Mesangial cell (primary cell): ENCODE measurements at places on chromosomes 11 and 22. TPM values are rescaled to one million over a fixed set of nuclear protein-coding genes. Genes with fewer than 3 reads are reported as not detected.

Gene KCTD14
- total RNA-seq: 8.5 and 8.6 TPM in 2 replicates

Gene SLC17A6
- total RNA-seq: not detected in 2 replicates

Gene MRGPRX1
- not detected in 2 replicates for total RNA-seq

Gene NLRP10
- total RNA-seq: under 0.01 TPM in 1 of 2 replicates, not detected in the other

Gene SLC22A8
- total RNA-seq: not detected in 2 replicates

Gene CATSPER1
- 0.33 and 1.0 TPM in 2 replicates for total RNA-seq

Gene BACE1-AS
- total RNA-seq: 3.1 and 4.8 TPM in 2 replicates

Gene THY1
- total RNA-seq: 144 and 380 TPM in 2 replicates

Gene CD6
- total RNA-seq: 0.25 and 0.33 TPM in 2 replicates

Gene TEX12
- 0.25 TPM in 1 of 2 replicates, not detected in the other for total RNA-seq

Gene IRAG1
- total RNA-seq: 0.33 and 6.0 TPM in 2 replicates

Gene SYT8
- 2.0 TPM in 1 of 2 replicates, not detected in the other for total RNA-seq

Gene OR5P2
- not detected in 2 replicates for total RNA-seq

Gene PGGHG
- 6.5 and 14.6 TPM in 2 replicates for total RNA-seq

Gene RAG1
- total RNA-seq: 1.3 TPM in 2 replicates

Gene FREY1
- 2.7 TPM in 1 of 2 replicates, not detected in the other for total RNA-seq

Gene MS4A4E
- total RNA-seq: not detected in 2 replicates

Gene UCP3
- 0.16 and 0.51 TPM in 2 replicates for total RNA-seq

Gene RTN4RL2
- total RNA-seq: 0.16 and 4.4 TPM in 2 replicates

Gene PLAAT5
- total RNA-seq: 0.16 and 0.63 TPM in 2 replicates

Gene YAP1
- 140 and 143 TPM in 2 replicates for total RNA-seq

Gene MIOX
- 0.33 and 1.5 TPM in 2 replicates for total RNA-seq

Gene HTR3A
- not detected in 2 replicates for total RNA-seq

Gene CLP1
- total RNA-seq: 13.6 and 14.7 TPM in 2 replicates

Gene OR8A1
- not detected in 2 replicates for total RNA-seq

Gene OR2D2
- not detected in 2 replicates for total RNA-seq

Gene KRTAP5-9
- total RNA-seq: 0.33 TPM in 1 of 2 replicates, not detected in the other

Gene RABL2B
- 16.5 and 18.1 TPM in 2 replicates for total RNA-seq

Gene ACER3
- total RNA-seq: 10.6 and 14.3 TPM in 2 replicates

Gene PHLDA2
- total RNA-seq: 45.0 and 110 TPM in 2 replicates

Gene CHRM1
- not detected in 2 replicates for total RNA-seq

Gene P4HA3
- total RNA-seq: 1.6 and 3.9 TPM in 2 replicates

Gene PSMC3
- total RNA-seq: 85.3 and 192 TPM in 2 replicates

Gene MFNG
- 0.16 and 1.5 TPM in 2 replicates for total RNA-seq

Gene LSP1
- total RNA-seq: 0.33 and 5.6 TPM in 2 replicates

Gene RAB30
- total RNA-seq: 2.4 and 3.7 TPM in 2 replicates

Gene OR51E2
- total RNA-seq: not detected in 2 replicates

Gene OR1S2
- total RNA-seq: not detected in 2 replicates

Gene DTX4
- 1.3 and 17.4 TPM in 2 replicates for total RNA-seq

Gene RFPL1
- not detected in 2 replicates for total RNA-seq

Gene P2RY6
- total RNA-seq: 1.3 and 9.1 TPM in 2 replicates

Gene MTMR2
- 27.1 and 31.3 TPM in 2 replicates for total RNA-seq

Gene ISX
- total RNA-seq: not detected in 2 replicates

Gene LARGE2
- total RNA-seq: under 0.01 and 0.25 TPM in 2 replicates

Gene PIH1D2
- total RNA-seq: 0.51 and 0.98 TPM in 2 replicates

Gene FGF4
- total RNA-seq: not detected in 2 replicates

Gene MMP10
- total RNA-seq: 0.13 and 1.1 TPM in 2 replicates

Gene ELMOD1
- not detected in 2 replicates for total RNA-seq
